ENCODE measurements at places on chromosomes 2 and 18. TPM values are rescaled to one million over a fixed set of nuclear protein-coding genes. Genes with fewer than 3 reads are reported as not detected.

FBXO48 gene
- 1.7 TPM for total RNA-seq

FBXO11 gene
- total RNA-seq: 36.3 TPM

ZNF24 gene
- 49.2 TPM for total RNA-seq

CNTNAP5 gene
- total RNA-seq: not detected

ACTR1B gene
- total RNA-seq: 89.6 TPM
